ENCODE measurements at places on chromosomes 2 and 18.
A peak's percentile ranks its signal among the peaks of the same experiment; 100 is the strongest.

DNA sequence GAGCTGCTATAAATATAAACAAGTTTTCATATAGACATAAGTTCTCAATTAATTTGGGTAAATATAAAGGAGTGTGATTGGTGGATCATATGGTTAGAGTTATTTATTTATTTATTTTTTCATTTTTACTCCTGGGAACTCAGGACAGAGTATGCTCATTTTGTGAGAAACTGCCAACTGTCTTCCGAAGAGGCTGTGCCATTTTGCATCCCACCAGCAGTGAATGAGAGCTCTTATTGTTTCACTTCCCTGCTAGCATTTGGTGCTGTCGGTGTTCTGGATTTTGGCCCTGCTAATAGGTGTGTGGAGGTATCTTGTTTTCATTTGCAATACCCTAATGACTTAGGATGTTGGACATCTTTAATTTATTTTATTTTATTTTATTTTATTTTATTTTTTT, 50.4 kb upstream of the XPO1 start:
- no peak for DNase-seq

DNA sequence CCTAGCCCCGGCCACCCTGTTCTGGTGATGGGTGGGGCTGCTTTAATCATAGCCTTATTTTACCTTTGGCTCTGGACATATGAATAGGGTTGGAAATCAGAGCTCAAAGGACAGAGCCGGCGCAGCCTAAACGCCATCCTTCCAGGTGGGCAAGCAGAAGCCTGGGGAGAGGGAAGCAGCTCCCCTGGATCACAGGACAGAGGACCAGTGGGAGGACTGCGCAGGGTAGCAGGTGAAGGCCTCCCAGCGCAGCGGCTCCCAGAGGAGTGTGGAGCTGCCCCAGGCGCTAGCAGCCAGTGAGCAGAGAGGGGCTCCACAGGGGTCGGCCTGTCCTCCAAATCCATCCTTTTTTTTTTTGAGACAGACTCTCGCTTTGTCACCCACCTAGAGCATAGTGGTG, 16.4 kb upstream of the CYS1 start:
- DNase-seq: no peak

DNA sequence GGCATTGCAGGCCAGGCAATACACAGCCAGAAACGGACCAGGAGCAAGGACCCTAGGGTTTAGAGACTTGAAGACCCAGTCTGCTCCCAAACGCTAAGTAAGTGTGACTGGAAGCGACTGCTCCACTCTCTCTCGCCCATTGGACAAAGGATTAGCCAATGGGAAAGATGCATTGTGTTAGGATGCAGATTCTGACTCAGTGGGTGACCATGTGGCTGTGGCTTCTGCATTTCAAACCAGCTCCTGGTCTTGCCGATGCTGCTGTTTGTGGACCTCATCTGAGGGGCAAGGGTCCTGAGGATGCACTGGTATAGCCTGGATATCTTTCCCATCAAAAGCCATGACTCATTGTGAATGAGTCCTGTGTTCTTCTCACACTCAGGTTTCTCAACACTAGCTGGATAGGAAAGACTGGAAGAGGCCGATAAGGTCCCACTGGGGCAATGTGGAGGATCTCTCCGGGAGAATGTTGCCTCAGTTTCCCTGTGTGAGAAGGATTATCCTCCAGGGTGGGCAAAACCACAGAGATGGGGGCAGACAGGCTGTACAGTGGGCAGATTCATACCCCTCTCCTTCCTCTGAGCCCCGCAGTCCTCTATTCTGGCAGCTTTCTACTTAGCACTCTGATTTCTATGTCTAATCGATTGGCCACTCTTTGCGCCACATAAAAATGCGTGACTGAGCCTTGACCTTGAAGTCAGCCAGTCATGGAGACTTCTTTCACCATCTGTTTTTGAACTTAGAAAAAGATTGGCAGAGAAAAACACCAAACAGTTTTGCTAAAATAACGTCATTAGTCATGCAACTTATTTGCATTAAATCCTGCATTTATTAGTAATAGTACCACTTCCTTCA, 257.1 kb downstream of the PRKCE start:
- DNase-seq: no peak

GRCh38 chr2:127046579-127046978, 60.4 kb downstream of the BIN1 start:
- DNase-seq: no peak

- DNase-seq: no peak
Measured at GRCh38 chr2:14140009-14140550, 492.4 kb upstream of the LRATD1 start.

DNA sequence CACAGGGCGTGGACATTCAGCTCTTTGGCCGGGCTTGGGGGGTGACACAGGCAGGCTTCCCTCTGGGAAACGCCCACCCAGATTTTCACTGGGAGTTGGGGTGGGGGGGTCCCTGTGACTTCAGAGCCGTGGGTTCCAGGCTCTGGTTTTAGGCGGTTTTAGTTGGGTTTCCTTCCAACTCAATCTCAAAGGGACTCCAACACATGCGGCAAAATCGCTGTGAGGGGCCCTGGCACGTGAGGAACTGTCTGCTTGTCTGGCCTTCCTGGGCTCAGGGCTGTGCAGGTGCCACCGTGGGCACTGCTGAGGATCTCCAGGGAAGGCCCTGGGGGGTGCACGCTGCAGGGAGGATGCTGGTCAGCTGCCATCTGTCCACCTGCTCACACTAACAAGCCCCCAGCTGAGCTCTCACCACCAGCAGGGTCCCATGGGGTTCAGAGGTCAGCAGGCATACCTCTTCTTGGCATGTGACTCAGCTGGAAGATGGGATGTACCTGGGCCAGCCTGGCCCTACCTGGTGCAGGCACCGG, 11.7 kb downstream of the HS6ST1 start:
- no peak for DNase-seq

- no peak for DNase-seq
Measured at GRCh38 chr2:237967463-237967951, 693 bp downstream of the UBE2F start.

- peak; percentile 97 for DNase-seq
Measured at GRCh38 chr2:45650851-45651414, 542 bp upstream of the PRKCE start.

GRCh38 chr2:30923623-30924022, 116.4 kb upstream of the CAPN13 start:
- DNase-seq: no peak

DNA sequence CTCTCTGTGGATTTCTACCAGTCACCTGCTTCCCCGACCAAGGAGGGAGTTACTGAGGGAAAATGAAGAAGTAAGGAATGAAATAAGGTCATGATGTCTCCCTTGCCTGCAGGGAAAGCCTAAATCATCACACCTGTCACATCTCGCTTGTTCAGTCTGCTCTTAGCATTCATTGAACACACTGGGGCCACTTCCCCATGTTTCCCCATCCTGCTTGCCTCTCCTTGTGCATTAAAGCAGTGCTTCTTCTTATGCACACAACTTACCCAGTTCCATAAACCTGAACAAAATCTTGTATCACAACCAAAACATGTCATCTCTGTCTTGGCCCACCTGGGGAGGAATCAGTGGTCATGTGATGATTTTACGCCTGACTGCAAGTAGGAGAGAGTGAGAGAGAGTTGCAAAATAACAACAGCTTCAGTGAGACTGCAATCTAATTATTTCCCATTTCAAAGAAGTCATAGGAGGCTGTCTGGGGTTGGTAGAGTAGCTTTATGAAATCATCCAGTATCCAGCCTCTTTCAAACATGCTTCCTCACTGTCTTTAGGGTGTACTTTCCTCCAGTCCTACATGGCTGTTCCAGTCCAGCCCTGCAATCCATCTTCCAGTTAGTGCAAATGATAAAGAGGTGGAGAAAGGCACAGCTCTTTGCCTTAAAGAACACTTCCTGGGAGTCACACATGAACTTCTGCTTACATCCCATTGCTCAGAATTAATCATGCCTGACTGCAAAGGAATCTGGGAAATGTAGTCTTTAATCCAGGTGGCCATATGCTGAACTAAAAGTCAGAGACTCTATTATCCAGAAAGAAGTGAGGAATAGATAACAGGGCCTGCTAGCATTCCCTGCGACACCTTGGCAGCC, 220.1 kb downstream of the HAUS1 start:
- peak; percentile 31 for DNase-seq

GRCh38 chr2:64323197-64323596, 130.8 kb upstream of the LGALSL start:
- DNase-seq: no peak

GRCh38 chr2:225122583-225123486, 80.6 kb upstream of the DOCK10 start:
- DNase-seq: peak; percentile 19

DNA sequence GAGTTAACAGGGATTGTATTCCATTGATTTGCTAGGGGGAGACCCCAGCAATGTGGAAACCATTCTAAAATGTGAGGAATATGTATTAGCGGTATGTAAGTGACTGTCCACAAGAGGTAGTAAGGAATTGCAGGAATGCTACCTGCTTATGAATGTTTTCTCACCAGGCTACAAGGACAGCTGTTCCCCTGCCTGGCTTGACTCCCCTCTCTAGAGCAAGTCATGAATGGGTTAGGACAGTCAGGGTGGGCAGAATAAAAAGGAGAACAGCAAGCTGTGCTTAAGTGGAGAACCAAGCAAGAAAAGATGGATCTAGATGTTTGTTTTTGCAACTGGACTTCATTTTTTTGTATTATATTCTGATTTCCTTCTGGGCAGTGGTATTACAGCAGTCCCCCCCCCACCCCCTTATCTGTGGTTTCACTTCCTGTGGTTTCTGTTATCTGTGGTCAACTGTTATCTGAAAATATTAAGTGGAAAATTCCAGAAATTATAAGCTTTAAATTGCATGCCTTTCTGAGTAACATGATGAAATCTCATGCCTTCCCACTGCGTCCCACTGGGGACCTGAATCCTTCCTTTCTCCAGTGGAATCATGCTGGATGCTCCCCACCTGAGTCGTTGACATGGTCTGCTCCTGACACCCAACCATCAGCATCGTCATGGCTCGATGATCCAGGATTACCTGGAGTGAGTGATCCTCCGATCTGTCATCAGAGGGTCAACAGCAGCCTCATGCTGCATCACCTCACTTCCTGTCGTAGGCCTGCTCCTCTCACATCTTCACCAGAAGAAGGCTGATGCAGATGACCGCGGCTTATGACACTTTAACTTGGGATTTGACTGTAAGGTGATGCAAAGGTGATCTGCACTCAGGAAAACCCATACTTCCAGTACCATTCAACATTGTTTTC, 52.2 kb downstream of the VAPA start:
- no peak for DNase-seq

- DNase-seq: peak; percentile 73
Measured at GRCh38 chr2:72150157-72150860, 2.6 kb upstream of the CYP26B1 start.

DNA sequence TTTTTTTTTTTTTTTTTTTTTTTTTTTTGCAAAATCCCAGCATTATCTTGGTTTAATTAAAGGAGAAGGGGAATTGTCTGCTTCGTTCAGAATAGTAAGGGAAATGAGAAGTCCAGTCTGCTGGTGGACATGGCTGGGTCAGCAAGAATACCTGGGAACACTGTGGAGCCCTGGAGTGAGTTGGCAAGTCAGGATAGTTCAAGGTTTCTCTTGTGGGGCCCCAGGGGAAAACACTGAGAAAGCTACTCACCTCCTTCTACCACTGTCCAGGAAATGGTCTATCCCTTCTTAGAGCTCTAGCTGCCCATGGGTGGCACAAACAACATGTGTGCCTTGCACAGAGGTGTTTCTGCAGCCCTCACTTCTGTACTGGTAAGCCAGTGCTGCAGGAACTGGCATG, 169.1 kb upstream of the SIX2 start:
- DNase-seq: no peak

- no peak for DNase-seq
Measured at GRCh38 chr2:74328573-74328972, 14.6 kb downstream of the SLC4A5 start.

DNA sequence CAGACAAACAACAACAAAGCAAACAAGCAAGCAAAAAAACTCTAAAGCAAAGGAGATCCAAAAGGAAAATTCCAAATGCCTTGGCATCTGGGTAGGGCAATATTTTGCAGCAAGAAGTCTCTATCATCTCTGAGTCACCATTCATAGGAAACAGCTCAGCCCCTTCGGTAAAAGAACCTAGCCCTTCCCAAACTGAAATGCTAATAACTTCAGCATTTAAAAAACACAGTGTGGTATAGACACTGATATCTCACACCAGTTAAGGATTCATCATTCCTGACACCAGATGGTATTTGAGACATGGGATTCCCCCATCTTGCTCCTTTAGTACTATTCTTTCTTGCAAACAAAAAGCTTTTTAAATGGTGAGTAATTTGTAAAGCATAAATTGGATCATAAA, 491.8 kb downstream of the TXNL1 start:
- DNase-seq: no peak

- DNase-seq: no peak
Measured at GRCh38 chr2:50952596-50952995, 79.3 kb downstream of the NRXN1 start.

- DNase-seq: peak; percentile 79
Measured at GRCh38 chr18:48797841-48798255, 152.9 kb downstream of the SMAD7 start.

GRCh38 chr18:59488899-59489298, 129.8 kb upstream of the LMAN1 start:
- peak; percentile 40 for DNase-seq

- DNase-seq: no peak
Measured at GRCh38 chr2:3532941-3533340, 13.6 kb upstream of the ADI1 start.

DNA sequence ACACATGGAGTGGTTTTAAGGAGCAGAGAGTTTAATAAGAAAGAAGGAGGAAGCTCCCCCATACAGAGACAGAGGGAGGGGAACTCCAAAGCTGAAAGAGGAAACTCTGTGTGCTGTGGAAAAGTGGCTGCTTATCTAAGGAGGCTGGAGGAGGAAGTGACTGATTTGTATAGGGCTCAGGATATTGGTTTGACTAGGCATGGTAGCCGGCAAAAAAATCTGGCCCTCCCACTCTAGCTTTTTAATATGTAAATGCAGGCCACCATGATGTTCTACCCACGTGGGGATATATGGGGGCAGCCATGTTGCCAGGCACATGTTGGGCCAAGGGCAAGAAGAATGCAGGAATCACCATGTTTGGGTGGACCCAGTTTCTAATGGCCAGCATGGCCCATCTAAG, 64.3 kb downstream of the HNMT start:
- DNase-seq: no peak

GRCh38 chr18:41703744-41704530, 251.1 kb upstream of the PIK3C3 start:
- DNase-seq: no peak

DNA sequence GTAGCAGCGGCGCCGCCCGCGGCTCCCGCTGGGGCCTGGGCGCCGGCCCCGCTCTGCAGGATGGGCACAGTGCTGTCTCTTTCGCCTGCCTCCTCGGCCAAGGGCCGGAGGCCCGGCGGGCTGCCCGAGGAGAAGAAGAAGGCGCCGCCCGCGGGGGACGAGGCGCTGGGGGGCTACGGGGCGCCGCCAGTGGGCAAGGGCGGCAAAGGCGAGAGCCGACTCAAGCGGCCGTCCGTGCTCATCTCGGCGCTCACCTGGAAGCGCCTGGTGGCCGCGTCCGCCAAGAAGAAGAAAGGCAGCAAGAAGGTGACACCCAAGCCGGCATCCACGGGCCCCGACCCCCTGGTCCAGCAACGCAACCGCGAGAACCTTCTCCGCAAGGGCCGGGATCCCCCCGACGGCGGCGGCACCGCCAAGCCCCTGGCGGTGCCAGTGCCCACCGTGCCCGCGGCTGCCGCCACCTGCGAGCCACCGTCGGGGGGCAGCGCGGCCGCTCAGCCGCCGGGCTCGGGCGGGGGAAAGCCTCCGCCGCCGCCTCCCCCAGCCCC, 369 bp downstream of the CDK5R2 start:
- DNase-seq: no peak

- no peak for DNase-seq
Measured at GRCh38 chr18:23870676-23871380, 143.7 kb upstream of the TTC39C start.
